Effector memory CD8-positive, alpha-beta T cell (primary cell): ENCODE measurements at places on chromosomes 3 and 15.

GRCh38 chr3:66443118-66443803 lies 57.6 kb downstream of the LRIG1 start:
- no peak for DNase-seq

- DNase-seq: no peak
These were observed 30.7 kb downstream of the SEMA7A start for GRCh38 chr15:74402873-74403587.

DNA sequence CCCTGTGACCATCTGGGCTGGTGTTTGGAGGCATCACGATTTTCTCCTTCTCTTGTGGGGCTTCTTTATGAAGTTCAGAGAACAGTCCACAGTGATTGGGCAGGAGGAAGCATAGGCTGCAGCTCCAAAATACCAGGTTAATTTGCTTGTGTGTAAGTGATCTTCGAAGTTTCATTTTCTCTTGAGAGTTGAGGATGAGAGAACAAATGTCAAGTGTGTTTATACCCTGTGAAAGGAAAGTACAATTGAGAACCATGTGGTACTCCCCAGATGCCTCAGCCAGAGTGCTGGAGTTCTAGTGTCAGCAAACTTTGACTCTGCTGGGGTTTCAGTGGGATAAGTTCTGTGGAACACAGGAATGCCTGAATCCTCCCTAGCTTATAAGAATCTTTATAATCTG lies 357.1 kb upstream of the CFAP20DC start:
- no peak for DNase-seq

- DNase-seq: no peak
These were observed 46.8 kb upstream of the OTOL1 start for GRCh38 chr3:161449785-161450184.

- DNase-seq: no peak
These were observed 65.4 kb upstream of the PFN2 start for GRCh38 chr3:150035910-150036612.

DNA sequence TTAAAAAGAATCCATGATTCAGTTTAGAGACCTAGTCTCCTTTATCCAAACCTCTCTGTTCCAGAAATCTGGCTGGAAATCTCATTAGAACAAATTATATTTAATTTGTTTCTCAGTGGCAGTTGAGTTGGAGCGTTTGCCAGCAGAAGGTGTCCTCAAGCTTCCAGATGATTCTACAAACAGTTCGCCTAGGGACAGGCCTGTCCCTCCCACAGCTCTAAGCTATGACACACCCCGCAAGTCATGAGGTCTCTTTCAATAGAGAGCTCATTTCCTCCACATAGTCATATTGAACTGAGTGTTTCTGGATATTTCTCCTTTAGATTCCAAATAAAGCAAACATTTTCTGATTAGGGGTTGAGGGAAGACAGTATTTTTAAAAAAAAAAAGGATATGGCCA lies 230.3 kb downstream of the ATP8B4 start:
- DNase-seq: no peak

GRCh38 chr3:52404391-52404790 lies 40.5 kb downstream of the SEMA3G start:
- no peak for DNase-seq

DNA sequence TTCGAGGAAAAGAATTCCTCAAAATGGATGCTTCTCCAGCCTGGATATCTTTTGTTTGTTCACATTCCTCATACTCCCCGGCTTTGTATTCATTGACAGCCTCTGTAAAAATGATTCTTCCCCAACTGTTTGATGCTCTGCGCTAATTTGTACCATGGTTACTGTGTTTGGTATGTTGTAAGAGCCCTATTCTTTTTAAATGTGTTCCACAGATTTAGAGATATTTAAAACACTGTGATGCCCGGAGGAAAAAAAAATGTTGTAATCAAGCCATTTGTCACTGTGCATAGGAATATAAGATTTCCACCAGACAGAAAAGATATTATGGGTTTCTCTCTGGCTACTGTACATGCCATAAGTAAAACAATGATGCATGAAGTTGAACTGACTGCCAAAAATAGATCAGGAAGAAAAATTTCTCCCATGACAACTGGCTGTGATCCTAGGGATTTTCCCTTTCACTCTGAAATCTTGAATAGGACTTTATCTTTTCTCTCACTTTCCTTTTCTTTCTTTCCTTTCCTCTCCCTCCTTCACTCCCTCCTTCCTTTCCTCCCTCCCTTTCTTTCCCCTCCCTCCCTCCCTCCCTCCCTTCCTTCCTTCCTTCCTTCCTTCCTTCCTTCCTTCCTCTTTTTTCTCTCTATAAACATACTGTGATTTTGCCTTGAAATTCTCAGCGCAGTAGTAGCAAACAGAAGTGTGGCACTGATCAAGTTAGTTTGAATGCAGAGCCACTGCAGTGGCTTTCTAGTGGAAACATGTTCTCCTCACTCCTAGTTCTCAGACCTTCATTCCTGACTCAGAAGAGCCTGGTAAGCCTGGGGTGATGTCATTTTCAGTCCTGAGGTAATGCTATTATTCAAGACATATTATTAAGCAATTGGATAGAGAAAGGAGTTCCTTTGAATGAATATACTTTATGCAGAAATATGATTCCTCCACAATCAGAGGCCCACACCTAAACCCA lies 254.9 kb upstream of the TBL1XR1 start:
- DNase-seq: no peak

GRCh38 chr3:107897471-107898061 lies 193.3 kb downstream of the CD47 start:
- DNase-seq: no peak

- DNase-seq: no peak
These were observed 1.0 kb downstream of the MAPKAPK3 start for GRCh38 chr3:50617911-50618481.

- no peak for DNase-seq
These were observed 188.3 kb downstream of the APBA2 start for GRCh38 chr15:29074045-29074444.

DNA sequence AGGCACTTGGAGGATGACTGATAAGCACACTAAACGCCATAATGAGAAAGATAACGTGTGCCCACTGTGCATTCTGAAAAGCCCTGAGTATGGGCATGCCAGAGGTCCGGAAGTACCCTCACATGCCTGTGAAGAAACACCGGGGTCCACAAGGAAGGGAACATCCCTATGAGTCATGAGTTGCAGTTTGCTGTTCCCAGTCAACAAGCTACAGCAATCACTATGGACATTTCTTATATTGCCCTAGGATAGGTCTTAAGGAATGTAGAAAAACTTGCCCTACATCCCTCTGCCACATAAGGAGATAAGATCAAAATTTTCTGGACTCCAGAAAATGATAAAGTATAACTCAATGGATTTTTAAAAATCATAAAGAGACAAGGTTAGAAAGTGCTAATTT lies 9.9 kb downstream of the MB21D2 start:
- DNase-seq: no peak

- DNase-seq: no peak
These were observed 89.5 kb upstream of the CHD2 start for GRCh38 chr15:92810418-92811138.

DNA sequence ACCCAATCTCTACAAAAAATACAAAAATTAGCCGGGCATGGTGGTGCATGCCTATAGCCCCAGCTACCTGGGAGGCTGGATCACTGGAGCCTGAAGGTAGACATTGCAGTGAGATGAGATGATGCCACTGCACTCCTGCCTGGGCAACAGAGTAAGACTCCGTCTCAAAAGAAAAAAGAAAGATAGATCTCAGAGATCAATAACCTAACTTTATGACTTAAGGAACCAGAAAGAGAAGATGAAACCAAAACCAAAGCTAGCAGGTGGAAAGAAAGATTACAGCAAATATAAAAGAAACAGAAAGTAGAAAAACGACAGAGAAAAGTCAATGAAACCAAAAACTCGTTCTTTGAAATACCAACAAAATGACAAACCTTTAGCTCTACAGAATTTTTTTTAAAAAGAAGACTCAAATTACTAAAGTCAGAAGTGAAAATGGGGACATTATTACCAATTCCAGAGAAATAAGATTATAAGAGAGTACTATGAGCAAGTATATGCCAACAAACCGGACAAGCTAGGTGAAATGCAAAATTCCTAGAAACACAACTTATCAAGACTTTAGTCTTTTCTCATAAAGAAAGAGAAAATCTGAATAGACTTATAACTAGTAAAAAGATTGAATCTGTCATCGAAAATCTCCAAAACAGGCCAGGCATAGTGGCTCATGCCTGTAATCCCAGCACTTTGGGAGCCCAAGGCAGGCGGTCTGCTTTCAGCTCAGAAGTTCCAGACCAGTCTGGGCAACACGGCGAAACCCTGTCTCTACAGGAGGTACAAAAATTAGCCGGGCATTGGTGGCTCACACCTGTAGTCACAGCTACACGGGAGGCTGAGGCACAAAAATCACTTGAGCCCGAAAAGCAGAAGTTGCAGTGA lies 35.0 kb downstream of the ACAP2 start:
- DNase-seq: no peak

- no peak for DNase-seq
These were observed 93.9 kb downstream of the ZPLD1 start for GRCh38 chr3:102528727-102529126.

DNA sequence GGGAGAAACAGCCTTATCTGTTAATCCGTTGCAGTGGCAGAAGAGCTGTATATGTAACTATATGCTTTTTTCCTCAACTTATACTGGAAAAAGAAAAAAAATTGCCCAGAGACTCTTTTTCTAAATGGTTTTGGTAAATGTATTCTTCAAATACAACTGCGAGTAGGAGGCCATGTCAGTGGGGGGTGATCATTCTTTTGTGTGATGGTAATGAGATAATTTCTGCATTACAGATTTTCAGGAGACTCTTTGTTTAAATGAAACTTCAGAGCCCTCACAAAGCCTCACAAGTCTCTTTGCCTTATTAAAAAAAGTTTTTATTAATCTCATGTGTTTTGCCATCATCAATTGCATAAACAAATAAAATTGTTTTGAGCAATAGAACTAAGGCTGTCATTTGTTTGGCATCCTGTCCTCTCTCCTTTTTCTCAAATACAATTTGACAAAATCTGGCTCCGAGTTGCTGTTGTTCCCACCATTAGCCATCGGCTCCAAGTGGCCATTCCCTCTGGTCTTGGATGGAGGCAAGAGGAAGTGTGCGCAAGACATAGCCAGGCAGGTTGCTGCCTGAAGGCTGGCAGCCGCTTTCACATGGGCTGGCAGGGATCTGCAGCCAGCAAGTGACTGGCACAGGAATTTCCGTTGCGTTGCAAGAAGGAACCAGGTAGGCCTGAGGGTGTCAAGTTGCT lies 116.7 kb downstream of the FNDC3B start:
- no peak for DNase-seq
